ENCODE measurements at places on chromosomes 6 and 20.

DNA sequence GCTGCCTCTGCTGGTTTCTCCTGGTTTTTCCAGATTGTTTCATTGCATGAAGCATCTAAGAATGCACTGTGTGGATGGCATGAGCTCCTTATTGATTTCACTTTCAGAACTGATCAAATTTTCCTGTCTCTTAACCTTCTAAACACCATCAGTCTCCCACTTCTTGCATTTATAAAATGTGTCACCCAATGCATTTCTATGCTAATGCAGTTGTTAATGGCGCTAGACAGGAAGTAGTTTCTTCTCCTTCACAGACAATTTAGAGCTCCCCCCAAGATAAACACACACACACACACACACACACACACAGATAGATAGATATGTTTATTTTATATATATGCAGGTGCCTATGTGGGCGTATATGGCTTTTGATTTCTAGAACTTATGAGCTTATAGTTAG is 45.6 kb upstream of the FOXA2 start:
- DNase-seq, result no peak

- peak; percentile 60 for DNase-seq
Measured at GRCh38 chr6:118843685-118844390, 50.1 kb upstream of the ASF1A start.

- DNase-seq, result no peak
Measured at GRCh38 chr20:37939701-37940560, 37.0 kb downstream of the VSTM2L start.

DNA sequence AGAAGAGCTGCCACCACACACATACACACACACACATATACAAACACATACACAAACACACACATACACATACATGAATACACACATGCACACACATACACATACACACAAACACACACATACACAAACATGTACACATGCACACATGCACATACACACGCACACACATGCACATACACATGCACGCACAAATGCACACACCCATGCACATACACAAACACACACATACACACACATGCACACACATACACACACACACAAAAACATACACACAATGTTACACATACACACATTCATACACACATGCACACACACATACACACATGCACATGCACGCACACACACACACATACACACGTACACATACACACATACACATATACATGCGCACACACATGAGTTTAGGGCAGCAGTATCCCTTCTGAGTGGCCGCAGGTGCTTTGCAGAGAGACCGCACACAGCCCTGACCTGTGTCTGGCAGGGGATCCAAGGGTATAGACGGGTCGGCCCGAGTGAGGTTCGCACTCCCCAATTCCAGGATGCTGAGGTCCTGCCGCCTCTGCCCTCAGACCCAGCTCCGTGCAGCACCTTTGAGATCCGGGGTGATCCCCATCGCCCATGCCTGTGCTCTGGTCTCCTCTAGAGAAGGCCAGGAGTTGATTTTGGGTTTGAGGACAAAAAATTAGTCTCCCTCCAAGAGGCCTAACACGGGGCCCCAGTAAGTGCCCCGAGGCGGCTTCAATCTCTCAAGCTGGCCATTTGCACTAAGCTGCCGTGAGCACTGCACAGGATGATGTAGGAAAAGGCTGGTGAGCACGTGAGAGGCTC is 56.8 kb downstream of the TMEM242 start:
- no peak for DNase-seq

- no peak for DNase-seq
Measured at GRCh38 chr20:57879779-57880570, 170.2 kb upstream of the PMEPA1 start.

GRCh38 chr6:159229651-159230051 is 60.5 kb downstream of the FNDC1 start:
- no peak for DNase-seq

DNA sequence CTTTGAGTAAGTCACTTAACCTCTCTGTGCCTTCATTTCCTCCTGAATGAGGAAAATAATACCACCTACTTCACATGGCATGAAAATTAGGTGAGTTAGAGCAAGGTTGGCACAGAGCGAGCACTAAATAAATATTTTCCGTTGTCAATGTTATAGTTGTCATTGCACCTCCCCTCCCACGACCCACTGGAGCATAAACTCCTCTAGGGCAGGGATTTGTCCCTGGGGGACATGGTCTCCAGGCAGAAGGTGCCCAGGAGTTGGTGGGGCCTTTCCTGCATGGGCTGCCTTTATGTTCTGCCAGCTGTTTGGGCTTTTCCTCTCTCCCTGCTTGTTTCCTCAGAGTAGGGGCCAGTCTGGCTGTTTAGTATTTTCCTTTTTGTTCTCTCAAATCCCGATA is 1.3 kb upstream of the ANGPT4 start:
- DNase-seq, result no peak

DNA sequence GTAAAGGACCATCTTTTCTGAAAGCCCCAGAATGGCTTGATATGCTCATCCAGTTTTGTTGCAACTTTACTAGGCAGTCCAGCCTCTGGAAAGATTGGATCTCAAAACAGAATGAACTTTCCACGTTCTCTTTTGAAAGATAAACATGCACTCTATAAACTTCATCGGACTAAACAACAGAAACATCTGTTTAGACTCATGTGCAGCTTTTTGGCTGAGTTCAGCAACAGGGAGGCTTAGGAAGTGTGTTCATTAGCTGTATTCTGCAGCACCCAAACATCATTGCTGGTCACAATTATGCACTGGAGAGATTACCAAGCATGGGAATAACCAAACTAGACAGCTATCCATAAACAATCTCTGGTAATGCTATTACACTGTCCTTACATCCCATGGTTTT is 180.5 kb downstream of the TENT5A start:
- DNase-seq, result no peak

GRCh38 chr6:38179794-38180430 is 360.4 kb downstream of the ZFAND3 start:
- DNase-seq, result no peak

GRCh38 chr20:4779616-4780015 is 57.9 kb downstream of the PRND start:
- DNase-seq, result no peak

DNA sequence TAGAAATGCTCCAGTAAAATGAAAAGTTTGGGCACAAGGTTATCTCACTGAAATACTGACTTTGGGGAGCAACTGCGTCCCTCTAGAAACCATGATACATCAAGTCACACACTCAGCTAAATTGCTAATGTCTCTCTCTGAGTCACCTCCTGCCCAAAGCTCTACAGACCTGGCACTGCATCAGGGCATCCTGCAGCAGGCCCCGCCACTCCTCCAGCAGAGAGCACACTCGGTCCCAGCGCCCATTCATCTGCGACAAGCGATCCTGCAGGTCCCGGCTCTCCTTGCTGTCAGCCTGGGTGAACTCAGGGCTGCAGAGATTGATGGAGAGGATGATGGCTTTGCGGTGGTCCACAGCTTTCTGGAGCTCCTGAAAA is 329.0 kb downstream of the ESR1 start:
- DNase-seq, result peak; percentile 21

DNA sequence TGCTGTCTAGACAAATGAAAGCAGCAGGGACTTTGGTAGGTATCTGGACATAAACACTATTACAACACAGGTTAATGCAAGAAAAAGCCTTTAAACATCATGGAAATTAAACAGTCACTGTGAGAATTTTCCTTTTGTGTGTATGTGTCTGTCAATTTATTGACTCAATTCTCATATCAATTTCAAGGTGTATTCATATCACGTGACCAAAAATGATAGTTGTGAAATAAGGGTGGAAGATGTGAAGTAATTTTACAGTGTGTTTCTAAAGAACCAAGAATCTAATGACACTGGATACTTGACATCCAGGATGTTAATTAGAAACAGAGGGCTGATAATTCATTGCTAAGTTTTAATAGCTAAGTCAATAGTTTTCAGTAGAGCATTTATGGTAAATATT is 244.0 kb downstream of the TMEM242 start:
- DNase-seq, result no peak

GRCh38 chr6:6645261-6645917 is 56.9 kb downstream of the LY86 start:
- no peak for DNase-seq

GRCh38 chr6:48641544-48641943 is 530.5 kb upstream of the PTCHD4 start:
- peak; percentile 65 for DNase-seq

- no peak for DNase-seq
Measured at GRCh38 chr20:63216849-63217471, 1.0 kb upstream of the YTHDF1 start.

- DNase-seq, result no peak
Measured at GRCh38 chr20:46058599-46059281, 29.7 kb downstream of the SLC12A5 start.

All from iris pigment epithelial cell (primary cell).